ENCODE measurements at places on chromosomes 2 and 18.

GRCh38 chr18:32019251-32019948 lies 775 bp downstream of the RNF125 start:
- no peak for DNase-seq

GRCh38 chr2:86078774-86079545 lies 26.7 kb downstream of the POLR1A start:
- no peak for DNase-seq

- no peak for DNase-seq
Observed at GRCh38 chr2:239399921-239400595, 762 bp downstream of the HDAC4 start.

DNA sequence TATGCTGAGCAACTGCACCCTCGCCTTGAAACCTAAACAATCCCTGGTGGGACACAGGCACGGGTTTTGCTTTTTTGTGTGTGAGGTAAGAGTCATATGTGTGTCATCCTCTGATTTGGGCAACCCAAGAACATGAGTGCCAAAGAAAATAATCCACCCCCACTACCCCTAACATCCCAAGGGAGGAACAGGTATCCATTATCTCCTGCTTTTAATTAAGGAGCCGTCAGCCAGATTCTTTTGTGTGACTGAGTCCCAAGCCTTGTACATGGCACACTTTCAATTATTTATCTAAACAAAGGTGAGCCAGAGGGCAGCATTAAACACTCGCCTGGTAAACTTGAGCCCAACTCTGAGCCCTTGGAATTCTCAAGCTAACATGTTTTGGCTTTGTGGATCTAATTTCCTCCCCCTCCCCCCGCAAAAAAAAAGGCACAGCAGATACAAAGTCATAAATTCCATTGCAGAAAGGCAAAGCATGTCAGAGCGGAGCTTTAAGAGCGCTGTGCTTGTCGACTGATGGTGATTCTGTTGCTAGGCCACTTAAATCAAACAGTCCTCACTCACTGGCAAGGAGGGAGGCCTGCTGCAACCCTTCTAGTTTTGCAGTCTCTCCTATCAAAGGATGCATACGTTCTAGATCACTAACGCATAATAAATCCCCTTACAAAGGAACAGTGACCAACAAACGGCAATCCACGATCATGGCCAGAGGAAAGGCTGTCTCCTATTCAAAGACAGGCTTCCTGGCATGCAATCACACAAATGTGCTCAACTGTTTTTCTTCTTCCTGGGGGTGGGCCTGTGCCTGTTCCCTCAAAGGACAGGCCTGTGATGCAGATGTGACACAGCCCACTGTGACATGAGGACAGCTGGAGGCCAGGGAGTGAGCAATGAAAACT lies 143.5 kb upstream of the LMAN1 start:
- DNase-seq = no peak

- DNase-seq = no peak
Observed at GRCh38 chr2:236291476-236291875, 27.3 kb upstream of the ASB18 start.

DNA sequence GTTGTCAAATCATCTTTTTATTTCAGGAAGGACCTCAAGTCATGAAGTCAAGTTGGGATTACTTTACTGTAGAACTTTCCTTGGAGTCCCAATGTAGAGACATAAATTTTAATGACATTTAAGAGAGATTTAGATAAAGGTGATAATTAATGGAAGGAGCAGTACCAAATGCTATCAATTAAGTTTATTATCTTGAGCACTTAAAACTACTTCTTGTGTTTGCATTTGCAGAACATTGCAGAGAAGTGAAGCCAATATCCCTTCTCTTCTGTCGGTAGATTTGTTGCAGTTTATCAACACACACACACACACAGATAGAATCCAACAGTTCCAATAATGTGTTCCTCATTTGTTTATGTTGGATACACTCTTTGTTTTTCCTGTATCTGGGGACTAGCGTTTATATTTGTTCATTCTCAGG lies 570.7 kb downstream of the EPHA4 start:
- no peak for DNase-seq

- DNase-seq = no peak
Observed at GRCh38 chr2:219629976-219630695, 2.7 kb downstream of the SLC4A3 start.

- DNase-seq = no peak
Observed at GRCh38 chr2:84959095-84959565, 11.8 kb upstream of the KCMF1 start.

DNA sequence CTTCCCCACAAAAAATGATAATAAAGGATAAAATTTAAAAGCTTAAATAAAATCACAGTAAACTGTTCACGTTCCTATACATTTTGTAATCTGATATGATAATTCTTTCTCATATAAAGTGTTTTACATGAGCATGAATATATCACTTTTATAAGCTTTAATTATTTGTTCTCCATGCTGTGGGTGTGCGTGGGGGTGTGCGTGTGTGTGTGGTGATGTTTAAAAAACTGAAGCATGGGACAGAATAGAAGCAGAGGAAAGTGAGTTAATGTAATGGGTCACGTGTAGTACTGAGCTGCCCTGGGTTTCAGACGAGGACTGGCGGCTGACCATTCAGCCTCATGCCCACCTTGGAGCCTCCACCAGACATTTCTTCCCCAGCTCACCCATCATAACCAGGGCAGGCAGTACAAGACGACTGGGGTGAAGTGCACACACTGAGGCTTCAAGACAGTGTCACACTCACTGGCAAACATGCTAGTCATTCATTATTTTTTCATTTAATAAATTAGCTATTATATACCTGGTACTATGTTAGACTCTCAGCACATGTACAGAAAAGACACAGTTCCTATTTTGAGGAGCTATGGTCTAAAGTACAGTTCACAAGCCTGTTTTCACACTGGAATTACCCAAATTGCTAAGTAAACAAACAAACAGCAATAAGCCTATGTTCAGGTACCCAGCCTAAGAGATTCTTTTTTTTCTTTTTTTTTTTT lies 97.2 kb upstream of the LPIN2 start:
- no peak for DNase-seq

- no peak for DNase-seq
Observed at GRCh38 chr2:8149985-8150539, 531.8 kb upstream of the ID2 start.

DNA sequence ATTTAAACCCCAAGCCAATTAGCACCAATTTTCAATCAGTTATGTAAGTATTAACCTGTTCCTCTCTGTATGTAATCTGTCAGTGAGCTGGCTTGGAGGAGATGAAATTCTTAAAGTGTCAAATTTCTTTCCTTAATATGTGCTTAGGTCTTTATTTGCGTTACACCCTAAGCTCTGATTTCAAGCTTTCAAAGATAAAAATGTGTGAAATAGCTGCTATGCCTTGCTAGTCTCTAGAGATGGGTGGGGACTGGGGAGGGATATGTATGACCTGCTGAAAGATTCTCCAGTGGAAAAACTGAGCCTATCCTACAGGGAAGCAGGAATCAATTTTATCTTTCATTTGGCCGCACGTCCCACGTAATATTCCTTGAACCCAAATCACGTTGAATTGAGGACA lies 264.5 kb downstream of the RND3 start:
- DNase-seq = no peak

DNA sequence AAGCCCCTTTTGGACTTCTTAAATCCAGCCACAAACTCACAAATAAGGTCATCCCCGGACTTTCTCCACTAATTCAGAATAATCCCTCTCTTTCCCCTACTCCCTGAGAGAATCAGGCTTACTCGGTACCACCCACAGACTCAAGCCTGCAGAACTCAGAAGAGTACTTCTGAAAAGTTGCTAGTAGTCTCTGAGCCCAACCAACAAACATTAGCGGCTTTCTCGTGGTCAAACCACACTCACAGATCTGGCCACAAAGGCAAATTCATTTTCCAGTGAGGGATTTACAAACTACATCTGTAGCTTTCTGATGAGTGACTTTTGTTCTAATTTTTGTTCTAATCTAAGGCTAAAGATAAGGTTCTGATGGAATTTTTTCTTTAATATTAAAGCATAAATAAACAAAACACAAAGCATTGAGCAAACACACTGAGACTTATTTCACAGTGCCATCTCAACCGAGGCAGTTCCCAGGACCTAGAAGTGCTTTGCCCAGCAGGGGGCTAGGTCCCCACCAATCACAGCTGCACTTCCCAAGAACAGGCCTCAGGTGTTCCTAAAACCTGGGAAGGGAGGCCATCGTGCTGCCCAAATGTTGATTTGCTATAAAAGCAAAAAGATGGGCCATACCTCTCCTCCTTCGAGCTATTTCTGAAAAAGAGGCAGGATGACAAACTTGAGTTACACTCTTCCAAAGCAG lies 110.7 kb downstream of the COLEC12 start:
- DNase-seq = no peak

GRCh38 chr18:57149051-57149450 lies 2.2 kb downstream of the BOD1L2 start:
- no peak for DNase-seq

DNA sequence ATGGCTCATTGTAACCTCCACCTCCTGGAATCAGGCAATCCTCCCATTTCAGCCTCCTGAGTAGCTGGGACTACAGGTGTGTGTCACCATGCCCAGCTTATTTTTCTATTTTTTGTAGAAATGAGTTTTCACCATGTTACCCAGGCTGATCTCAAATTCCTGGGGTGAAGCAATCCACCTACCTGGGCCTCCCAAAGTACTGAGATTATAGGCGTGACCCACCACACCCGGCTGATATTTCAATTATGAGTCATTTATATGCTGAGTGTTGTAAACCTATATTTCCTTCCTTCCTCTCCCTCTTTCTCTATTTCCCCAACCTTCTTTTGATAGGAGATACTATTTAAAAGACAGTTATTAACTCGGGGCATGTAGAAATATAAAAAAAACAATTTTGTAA lies 469.6 kb upstream of the ID2 start:
- no peak for DNase-seq

DNA sequence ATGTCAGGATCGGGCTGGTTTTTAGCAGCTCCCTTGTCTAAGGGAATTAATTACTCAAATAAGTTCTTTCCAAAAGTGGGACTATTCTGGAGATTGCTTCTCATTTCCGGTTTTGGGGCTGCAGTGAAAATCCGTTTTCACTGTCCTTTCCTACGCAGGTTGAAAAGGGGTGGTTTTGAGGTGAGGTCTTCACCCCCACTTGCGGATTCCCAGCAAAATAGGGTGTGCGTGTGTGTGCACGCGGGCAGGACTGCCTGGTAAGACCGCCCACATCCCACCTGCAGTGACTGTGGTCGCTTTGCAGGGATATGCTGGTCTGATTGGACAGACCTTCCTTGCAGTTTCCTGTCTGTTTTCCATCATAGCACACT lies 472 bp upstream of the PLEKHM3 start:
- DNase-seq = no peak

- DNase-seq = no peak
Observed at GRCh38 chr2:186431306-186431705, 54.8 kb upstream of the ZC3H15 start.

GRCh38 chr2:158513841-158514240 lies 57.1 kb downstream of the PKP4 start:
- no peak for DNase-seq

- DNase-seq = no peak
Observed at GRCh38 chr2:171579481-171579880, 57.2 kb downstream of the CYBRD1 start.

GRCh38 chr2:191612496-191612895 lies 65.4 kb upstream of the NABP1 start:
- DNase-seq = no peak

DNA sequence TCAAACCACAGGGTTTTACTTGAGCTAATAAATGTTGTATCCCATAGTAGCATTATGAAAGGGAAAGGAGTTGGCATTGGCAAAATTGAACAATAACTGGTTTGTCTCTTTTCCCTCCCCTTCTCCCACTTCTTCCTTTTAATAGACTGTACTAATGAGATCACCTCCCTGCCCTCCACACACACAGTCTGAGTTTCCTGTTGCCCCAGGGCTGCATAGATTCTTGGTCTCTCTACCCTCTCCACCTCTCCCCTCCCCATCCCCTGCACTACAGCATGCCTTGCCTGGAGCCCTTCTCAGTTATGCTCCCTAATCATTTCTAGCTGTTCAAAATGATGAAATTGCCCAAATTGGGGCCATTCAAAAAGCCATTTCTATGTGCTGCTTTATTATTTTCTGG lies 37.2 kb upstream of the NEMP2 start:
- DNase-seq = no peak

DNA sequence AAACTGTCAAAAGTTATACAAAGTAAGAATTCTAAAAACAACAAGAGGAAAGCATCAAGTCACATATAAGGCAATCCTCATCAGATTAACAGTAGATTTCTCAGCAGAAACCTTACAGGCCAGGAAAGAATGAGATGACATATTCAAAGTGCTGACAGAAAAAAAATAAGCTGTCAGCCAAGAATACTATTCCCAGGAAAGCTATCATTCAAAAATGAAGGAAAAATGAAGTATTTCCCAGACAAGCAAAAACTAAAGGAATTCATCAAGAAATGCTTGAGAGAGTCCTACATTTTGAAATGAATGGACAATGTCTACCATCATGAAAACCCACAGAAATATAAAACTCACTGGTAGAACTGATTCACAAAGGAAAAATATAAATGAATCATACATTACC lies 268.9 kb upstream of the OSR1 start:
- DNase-seq = no peak

- no peak for DNase-seq
Observed at GRCh38 chr2:182031956-182032355, 46.3 kb downstream of the PPP1R1C start.

- no peak for DNase-seq
Observed at GRCh38 chr18:49910019-49910418, 96.7 kb upstream of the ACAA2 start.

DNA sequence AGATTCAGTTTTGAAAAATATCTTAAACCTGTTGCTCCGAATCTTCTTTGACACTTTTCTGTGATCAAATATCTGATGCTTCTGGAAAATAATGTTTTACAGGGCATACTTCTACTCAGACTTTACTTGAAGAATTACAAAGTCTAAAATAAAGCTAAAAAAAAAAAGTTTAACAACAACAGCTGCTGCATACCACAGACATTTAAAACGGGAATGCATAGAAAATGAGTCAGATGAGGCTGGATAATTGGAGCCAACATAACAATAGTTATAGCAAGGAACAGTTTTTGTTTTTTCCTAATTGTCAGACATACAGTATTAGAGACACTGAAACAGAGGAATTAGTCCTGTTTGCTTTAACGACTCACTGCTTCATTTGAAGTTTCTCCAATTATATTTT lies 1090.2 kb downstream of the SUCLG1 start:
- no peak for DNase-seq

DNA sequence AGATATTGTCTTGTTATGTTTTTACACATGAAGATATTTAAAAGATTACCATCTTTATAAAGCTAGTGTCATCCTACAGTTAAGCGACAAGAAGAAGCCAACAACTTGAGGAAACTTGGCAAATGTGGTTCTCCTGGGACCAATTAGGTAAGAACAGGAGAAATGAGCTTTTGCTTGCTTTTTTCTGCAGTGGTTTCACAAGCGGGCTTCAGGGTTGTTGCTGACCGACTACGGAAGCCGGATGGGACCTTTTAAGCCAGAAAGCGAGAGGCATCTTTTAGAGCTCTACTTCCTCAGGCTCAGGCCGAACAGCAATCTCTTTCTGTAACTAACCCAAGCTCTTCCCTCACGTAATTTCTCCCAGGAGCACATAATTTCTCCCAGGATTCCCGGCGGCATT lies 256.5 kb downstream of the CNTNAP5 start:
- DNase-seq = no peak

- no peak for DNase-seq
Observed at GRCh38 chr18:69999656-70000055, 52.0 kb upstream of the CD226 start.

GRCh38 chr2:10246370-10246769 lies 56.3 kb upstream of the HPCAL1 start:
- DNase-seq = no peak

GRCh38 chr2:70133491-70134322 lies 46.4 kb downstream of the PCBP1 start:
- no peak for DNase-seq

Data from stimulated activated CD4-positive, alpha-beta T cell treated with anti-CD3 and anti-CD28 coated beads, TNF-alpha, amount 100 ng/mL, for 1 hour (primary cell).